ENCODE measurements at places on chromosomes 5 and 9.

DNA sequence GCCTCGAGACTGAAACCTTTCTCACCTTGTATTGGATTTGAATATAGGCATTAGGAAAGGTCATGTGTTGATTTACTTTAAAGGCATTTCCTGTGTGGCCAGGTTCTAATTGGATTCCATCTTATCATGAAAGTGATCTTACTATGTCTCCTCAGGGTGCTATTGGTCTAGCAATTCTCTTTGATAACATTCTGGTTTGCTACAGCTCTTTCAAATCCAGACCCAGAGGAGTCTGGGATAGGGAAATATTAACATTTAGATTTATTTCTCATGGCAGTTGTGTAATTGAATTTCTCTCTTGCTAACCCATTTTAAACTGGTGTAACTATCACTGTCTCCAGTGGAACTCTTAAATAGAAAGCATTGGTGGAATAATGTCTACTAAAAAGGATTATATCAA lies 69.9 kb upstream of the NMUR2 start:
- no peak overlapping the region for H3K4me3 ChIP-seq
- H3K27me3 ChIP-seq: peaks cover 5% of the 10 kb centered on the region
- H3K27ac ChIP-seq: no peak overlapping the region
- H3K4me1 ChIP-seq: peaks cover 9% of the 10 kb centered on the region

- no peaks in the 10 kb centered on the region for H3K27me3 ChIP-seq
- no peak for DNase-seq
- peak overlapping the region; percentile 65 for H3K4me3 ChIP-seq
- H3K27ac ChIP-seq: peak overlapping the region; percentile 36
Measured at GRCh38 chr9:129235931-129236331, 57.9 kb upstream of the IER5L start.

DNA sequence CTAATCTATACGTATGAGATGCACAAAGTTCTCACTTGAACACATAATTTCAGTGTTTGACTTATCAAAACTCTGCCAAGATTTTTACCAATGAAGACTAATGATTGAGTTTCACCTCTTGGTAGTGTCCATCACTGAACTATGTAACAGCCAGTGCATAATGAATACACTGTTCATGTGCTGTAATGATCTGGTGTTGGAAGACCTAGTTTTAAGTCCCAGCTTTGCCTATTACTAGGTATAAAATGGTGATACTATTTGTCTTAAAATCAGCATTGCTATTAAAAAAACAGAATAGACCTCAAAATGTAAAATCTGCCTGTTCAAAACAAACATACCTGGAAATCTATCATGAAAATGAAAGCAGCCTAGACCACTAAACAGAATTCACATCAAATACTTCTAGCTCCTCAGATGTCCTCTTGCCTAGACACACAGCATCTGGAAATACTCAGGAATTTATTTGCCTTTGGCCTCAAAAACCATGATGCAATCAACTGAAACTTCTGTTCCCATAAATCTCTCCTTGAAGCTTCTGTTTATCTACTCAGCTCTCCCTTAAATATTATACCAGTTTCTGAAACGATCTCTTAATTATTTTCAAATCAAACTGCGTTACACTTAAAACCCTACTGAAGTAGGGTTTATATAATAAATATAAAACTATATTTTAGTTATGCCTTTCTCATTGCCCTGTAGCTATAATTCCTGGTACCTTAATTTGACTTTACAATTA lies 38.1 kb downstream of the MRPS27 start:
- DNase-seq: no peak
- no peaks in the 10 kb centered on the region for H3K4me1 ChIP-seq
- no peak overlapping the region for H3K27ac ChIP-seq
- no peaks in the 10 kb centered on the region for H3K27me3 ChIP-seq
- no peak overlapping the region for H3K4me3 ChIP-seq
- peaks cover 16% of the 10 kb centered on the region for H3K36me3 ChIP-seq

- no peak overlapping the region for H3K4me3 ChIP-seq
- no peak overlapping the region for H3K27ac ChIP-seq
- no peak for DNase-seq
- H3K4me1 ChIP-seq: peaks cover 13% of the 10 kb centered on the region
- no peaks in the 10 kb centered on the region for H3K36me3 ChIP-seq
Measured at GRCh38 chr5:138975098-138975847, 100.1 kb upstream of the LRRTM2 start.

DNA sequence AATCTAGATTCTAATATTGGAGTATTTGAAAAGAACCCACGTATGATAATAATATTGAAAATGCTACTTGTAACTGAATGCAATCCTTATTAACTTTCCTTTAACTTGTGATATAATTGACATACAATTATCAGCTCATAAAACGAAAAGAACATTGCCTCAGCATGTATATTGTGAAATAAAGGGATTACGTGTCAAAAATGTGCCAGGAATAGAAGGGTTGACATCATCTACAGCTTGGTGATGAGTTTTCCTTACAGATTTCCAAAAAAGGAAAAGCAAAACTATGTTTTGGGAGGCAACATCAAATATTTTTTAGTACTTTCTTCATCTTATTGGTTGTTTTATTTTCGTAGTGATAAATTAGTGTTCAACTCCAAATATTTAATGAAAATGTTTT lies 266.0 kb upstream of the PTGER4 start:
- no peak overlapping the region for H3K4me3 ChIP-seq
- DNase-seq: no peak
- H3K27me3 ChIP-seq: peaks cover 6% of the 10 kb centered on the region
- peaks cover 6% of the 10 kb centered on the region for H3K36me3 ChIP-seq
- H3K27ac ChIP-seq: peak overlapping the region; percentile 43

GRCh38 chr5:14830210-14831005 lies 41.2 kb downstream of the ANKH start:
- H3K36me3 ChIP-seq: peaks cover 7% of the 10 kb centered on the region
- no peak overlapping the region for H3K27ac ChIP-seq
- H3K4me3 ChIP-seq: no peak overlapping the region
- no peak for DNase-seq
- H3K4me1 ChIP-seq: peaks cover 8% of the 10 kb centered on the region

GRCh38 chr5:135553688-135554462 lies 18.1 kb upstream of the NEUROG1 start:
- H3K4me3 ChIP-seq: no peak overlapping the region
- H3K27me3 ChIP-seq: peaks cover 1% of the 10 kb centered on the region
- H3K27ac ChIP-seq: no peak overlapping the region
- H3K36me3 ChIP-seq: no peaks in the 10 kb centered on the region
- no peaks in the 10 kb centered on the region for H3K4me1 ChIP-seq

- DNase-seq: peak; percentile 25
- H3K4me3 ChIP-seq: peak overlapping the region; percentile 87
- no peaks in the 10 kb centered on the region for H3K36me3 ChIP-seq
- H3K27ac ChIP-seq: peak overlapping the region; percentile 93
- H3K27me3 ChIP-seq: peaks cover 11% of the 10 kb centered on the region
Measured at GRCh38 chr5:151757233-151758140, 944 bp downstream of the ATOX1 start.

GRCh38 chr9:137267933-137268355 lies 9.6 kb upstream of the TOR4A start:
- peaks cover 4% of the 10 kb centered on the region for H3K27me3 ChIP-seq
- peaks cover 7% of the 10 kb centered on the region for H3K4me1 ChIP-seq
- no peak overlapping the region for H3K4me3 ChIP-seq
- H3K27ac ChIP-seq: no peak overlapping the region
- DNase-seq: no peak

DNA sequence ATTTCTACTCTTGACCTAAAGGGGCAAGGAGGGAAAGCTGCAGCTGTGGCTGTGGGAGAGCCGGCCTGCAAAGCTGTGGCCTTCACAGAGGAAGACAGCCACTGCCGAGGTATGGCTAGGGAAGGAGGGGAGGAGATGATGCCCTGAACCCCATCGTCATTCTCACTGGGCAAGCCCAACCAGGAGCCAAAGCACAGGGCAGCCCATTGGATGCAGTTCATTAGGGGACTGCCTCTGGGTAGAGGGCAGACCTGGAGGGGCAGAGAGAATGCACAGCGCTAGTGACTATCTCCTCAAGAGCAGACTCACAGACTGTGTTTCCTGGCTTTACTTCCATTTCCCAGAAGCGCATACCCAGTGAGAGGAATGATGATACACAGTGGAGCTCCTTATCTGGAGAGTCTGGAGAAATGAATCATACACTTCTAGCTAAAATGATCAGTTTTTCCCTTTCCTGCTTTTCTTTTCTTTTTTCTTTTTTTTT lies 47.2 kb upstream of the TTC23L start:
- no peak overlapping the region for H3K27ac ChIP-seq
- DNase-seq: no peak
- no peaks in the 10 kb centered on the region for H3K36me3 ChIP-seq
- no peak overlapping the region for H3K4me3 ChIP-seq
- H3K4me1 ChIP-seq: no peaks in the 10 kb centered on the region

DNA sequence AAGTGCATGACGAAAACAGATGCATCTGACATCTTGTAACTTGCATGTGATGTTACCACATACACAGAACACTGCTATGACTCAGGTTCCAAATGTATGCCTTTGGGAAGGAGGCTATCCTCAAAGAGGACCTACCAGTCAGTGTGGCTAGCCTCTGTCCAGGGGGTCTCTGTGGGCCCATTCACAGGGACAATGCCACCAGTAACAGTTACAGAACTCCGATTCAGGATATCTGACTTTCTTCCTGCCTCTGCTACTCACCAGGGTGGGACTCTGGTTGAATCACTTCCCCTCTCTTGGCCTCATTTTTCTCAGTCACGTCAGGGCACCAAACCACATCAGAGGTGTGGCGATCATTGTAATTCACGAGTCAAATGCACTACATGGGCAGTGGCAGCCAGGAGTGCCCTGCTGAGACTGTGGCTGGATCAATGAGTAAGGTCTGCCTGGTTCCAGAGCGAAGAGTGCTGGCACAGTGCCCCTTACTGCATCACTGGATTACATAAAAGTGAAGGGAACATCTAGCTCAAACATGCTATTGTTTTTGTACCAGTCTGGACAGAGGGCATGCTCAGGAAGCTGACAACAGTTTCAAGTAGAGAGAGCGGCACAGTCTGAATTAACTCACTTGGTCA lies 13.2 kb downstream of the ATOX1 start:
- peaks cover 15% of the 10 kb centered on the region for H3K36me3 ChIP-seq
- peaks cover under 1% of the 10 kb centered on the region for H3K27me3 ChIP-seq
- peak overlapping the region; percentile 90 for H3K27ac ChIP-seq
- peak overlapping the region; percentile 72 for H3K4me3 ChIP-seq

- no peaks in the 10 kb centered on the region for H3K36me3 ChIP-seq
- H3K27ac ChIP-seq: no peak overlapping the region
- H3K4me3 ChIP-seq: no peak overlapping the region
- peaks cover 3% of the 10 kb centered on the region for H3K27me3 ChIP-seq
- peaks cover 39% of the 10 kb centered on the region for H3K4me1 ChIP-seq
Measured at GRCh38 chr5:131751506-131751905, 45.3 kb downstream of the FNIP1 start.

DNA sequence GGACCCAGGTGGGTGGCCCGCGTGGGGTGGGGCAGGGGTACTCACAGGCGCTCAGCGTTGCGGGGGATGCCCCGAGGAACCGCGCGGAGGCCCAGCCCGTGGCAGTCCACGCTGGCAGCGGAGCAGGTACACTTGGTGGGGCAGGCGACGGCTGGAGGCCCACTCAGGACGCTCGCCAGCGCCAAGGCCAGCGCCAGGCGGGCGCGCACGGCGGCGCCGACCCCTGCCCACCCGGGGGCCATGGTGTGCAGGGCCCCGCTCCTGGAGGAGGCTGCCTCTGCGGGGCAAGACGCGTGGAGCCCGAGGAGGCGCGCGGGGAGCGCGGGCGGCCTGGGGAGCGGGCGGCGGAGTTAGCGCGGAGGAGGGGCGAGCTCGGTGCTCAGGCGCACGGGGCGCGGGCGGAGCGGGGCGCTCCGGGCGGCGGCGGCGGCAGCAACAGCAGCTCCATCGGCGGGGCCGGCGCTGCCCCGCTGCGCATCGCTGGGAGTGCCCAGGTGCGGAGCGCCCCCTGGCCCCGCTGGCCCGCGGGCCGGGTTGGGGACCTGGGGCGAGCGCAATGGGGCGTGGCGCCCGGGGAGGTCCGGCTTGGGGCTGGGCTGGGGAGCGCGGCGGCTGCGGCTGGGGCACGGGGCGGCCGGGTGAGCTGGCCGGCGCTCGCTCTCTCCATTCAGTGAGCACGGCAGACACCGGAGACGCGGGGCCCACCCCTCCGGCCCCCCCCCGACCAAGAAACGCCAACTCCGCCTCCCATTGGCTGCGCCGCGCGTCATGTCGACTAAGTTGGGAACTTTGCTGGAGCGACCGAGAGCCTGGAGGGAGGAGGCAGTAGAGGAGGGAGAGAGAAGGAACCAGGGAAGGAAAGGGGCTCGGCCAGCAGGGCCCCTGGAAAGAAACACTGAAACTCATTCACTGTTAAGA lies at the start of gene SLIT3:
Gene SLIT3 (minus strand): TSS at position 672 of the 918 bp plus-strand sequence. CDS start 430 bp downstream, at position 242.
- H3K4me3 ChIP-seq: peak within 1 kb of the TSS; percentile 24
- peaks cover 9% of the 10 kb centered on the region for H3K4me1 ChIP-seq
- no peak for DNase-seq
- H3K27me3 ChIP-seq: peaks cover 24% of the 10 kb centered on the region
- no peaks in the 10 kb centered on the region for H3K36me3 ChIP-seq

DNA sequence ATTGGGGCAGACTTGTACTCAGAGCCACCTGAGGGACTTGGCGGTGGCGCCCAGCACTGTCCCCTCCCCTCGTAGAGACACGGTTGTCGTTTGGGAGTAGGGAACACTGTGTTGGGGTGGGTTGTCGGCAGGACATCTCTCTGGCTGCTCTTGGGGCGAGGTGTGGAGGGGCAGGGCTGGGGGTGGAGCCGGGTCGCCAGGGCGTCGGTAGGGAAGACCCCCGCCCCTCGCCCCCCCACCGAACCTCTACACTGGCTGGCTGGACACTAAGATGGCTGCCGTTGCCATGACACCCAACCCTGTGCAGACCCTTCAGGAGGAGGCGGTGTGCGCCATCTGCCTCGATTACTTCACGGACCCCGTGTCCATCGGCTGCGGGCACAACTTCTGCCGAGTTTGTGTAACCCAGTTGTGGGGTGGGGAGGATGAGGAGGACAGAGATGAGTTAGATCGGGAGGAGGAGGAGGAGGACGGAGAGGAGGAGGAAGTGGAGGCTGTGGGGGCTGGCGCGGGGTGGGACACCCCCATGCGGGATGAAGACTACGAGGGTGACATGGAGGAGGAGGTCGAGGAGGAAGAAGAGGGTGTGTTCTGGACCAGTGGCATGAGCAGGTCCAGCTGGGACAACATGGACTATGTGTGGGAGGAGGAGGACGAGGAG lies 778 bp downstream of the TRIM41 start:
- no peaks in the 10 kb centered on the region for H3K36me3 ChIP-seq
- peak overlapping the region; percentile 96 for H3K4me3 ChIP-seq
- DNase-seq: no peak
- H3K27ac ChIP-seq: peak overlapping the region; percentile 99
- H3K27me3 ChIP-seq: peaks cover 47% of the 10 kb centered on the region

DNA sequence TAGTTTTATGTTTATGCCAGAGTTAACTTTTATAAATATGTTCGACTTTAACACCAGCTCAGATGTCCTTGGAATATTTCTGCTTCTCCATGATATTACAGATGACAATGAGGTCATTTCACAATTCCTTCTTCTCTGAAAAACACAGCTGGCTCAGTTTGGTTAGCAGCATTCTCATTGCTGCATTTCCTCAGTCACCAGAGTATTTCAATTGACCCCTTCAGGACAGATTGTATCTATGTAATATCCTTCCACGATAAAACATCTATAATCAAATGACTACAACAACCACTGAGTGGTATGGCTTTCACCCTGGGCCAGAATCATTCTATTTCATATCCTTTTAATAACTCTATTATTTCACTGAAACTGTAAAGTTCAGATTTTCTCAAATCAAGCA lies 148.7 kb downstream of the OXCT1 start:
- H3K4me3 ChIP-seq: no peak overlapping the region
- no peaks in the 10 kb centered on the region for H3K27me3 ChIP-seq
- H3K4me1 ChIP-seq: no peaks in the 10 kb centered on the region

GRCh38 chr9:68560071-68560844 lies 19.6 kb upstream of the TMEM252 start:
- H3K36me3 ChIP-seq: no peaks in the 10 kb centered on the region
- peaks cover 2% of the 10 kb centered on the region for H3K27me3 ChIP-seq
- peak overlapping the region; percentile 51 for H3K4me3 ChIP-seq
- H3K27ac ChIP-seq: no peak overlapping the region
- H3K4me1 ChIP-seq: peaks cover 21% of the 10 kb centered on the region

Data from immature natural killer cell (primary cell).